ENCODE measurements at places on chromosomes 2 and 18. TPM values are rescaled to one million over a fixed set of nuclear protein-coding genes. Genes with fewer than 3 reads are reported as not detected.

Gene HOXD8
- 0.88 TPM for total RNA-seq

Gene CYB5A
- 74.4 TPM for total RNA-seq

Gene BCL11A
- total RNA-seq, result 43.0 TPM

DNA sequence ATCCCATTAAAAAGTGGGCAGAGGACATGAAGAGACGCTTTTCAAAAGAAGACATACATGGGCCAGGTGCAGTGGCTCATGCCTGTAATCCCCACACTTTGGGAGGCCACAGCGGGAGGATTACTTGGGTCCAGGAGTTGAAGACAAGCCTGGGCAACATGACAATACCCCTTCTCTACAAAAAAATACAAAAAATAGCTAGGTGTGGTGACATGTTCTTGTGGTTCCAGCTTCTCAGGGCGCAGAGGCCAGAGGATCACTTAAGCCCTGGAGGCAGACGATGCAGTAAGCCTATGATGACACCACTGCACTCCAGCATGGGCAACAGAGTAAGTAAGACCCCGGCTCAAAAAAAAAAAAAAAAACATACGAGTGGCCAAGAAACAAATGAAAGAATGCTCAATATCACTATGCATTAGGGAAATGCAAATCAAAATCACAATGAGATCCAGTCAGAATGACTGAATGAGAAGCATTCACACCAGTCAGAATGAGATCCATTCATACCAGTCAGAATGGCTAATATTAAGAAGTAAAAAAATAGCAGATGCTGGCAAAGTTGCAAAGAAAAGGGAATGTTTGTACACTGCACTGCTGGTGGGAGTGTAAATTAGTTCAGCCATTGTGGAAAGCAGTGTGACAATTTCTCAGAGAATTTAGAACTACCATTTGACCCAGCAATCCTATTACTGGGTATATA lies 550.2 kb upstream of the SLC39A10 start:
- no peak for ATAC-seq

GRCh38 chr2:24521162-24521857 lies 30.3 kb downstream of the NCOA1 start:
- ATAC-seq, result no peak

DNA sequence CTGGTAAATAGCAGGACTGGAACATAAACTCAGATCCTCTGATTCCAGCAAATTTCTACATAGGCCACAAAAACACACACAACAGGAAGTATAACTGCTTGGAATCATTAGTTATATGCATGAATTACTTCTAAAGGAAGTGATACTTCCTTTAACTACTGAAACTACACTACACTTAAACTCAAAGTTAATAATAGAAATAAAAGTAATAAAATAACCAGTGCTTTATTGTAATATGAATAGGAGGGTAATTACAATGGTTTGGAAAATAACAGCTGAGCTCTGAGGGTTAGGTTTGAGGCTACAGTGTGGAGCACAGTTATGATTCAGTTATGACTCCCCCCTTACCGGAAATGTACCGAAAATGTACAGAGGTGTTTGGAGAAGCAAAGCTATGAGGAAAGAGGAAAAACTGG lies 18.5 kb upstream of the POLI start:
- no peak for ATAC-seq

GRCh38 chr2:219772103-219772635 lies 144.7 kb downstream of the SLC4A3 start:
- no peak for ATAC-seq

All from esophagus mucosa (tissue), 1 donor.